ENCODE measurements at places on chromosomes 16 and 17.

GRCh38 chr17:64502809-64503208 lies 3.3 kb downstream of the DDX5 start:
- no peak for DNase-seq
- H3K27me3 ChIP-seq: no peaks in the 10 kb centered on the region
- peak overlapping the region; percentile 83 for H3K27ac ChIP-seq
- H3K4me1 ChIP-seq: peaks cover 73% of the 10 kb centered on the region
- H3K4me3 ChIP-seq: peak overlapping the region; percentile 49
- peaks cover 66% of the 10 kb centered on the region for H3K36me3 ChIP-seq

DNA sequence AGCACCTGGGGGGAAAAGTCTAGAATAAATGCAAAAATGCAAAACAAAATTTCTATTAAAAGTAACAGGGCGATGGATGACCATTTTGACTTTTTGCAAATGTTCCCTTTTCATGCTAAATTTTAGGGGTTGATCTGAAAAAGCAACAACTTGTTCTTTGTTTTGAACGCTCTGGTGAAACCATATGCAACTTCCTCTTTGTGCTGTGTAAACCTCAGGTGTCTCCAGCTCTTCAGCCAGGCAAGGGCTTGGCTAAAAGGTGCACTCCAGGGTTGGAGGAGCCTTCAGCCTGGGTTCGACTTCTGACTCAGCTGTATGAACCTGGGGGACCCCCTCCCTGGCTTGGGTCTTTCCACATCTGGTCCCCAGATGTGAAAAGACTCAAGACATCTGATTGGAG lies 9.5 kb downstream of the IRF8 start:
- peaks cover 31% of the 10 kb centered on the region for H3K27me3 ChIP-seq
- no peaks in the 10 kb centered on the region for H3K36me3 ChIP-seq
- no peaks in the 10 kb centered on the region for H3K4me1 ChIP-seq
- no peak overlapping the region for H3K4me3 ChIP-seq

GRCh38 chr17:77802811-77803220 lies 155.7 kb upstream of the TNRC6C start:
- DNase-seq: peak; percentile 43
- H3K4me3 ChIP-seq: no peak overlapping the region
- H3K4me1 ChIP-seq: peaks cover 4% of the 10 kb centered on the region

DNA sequence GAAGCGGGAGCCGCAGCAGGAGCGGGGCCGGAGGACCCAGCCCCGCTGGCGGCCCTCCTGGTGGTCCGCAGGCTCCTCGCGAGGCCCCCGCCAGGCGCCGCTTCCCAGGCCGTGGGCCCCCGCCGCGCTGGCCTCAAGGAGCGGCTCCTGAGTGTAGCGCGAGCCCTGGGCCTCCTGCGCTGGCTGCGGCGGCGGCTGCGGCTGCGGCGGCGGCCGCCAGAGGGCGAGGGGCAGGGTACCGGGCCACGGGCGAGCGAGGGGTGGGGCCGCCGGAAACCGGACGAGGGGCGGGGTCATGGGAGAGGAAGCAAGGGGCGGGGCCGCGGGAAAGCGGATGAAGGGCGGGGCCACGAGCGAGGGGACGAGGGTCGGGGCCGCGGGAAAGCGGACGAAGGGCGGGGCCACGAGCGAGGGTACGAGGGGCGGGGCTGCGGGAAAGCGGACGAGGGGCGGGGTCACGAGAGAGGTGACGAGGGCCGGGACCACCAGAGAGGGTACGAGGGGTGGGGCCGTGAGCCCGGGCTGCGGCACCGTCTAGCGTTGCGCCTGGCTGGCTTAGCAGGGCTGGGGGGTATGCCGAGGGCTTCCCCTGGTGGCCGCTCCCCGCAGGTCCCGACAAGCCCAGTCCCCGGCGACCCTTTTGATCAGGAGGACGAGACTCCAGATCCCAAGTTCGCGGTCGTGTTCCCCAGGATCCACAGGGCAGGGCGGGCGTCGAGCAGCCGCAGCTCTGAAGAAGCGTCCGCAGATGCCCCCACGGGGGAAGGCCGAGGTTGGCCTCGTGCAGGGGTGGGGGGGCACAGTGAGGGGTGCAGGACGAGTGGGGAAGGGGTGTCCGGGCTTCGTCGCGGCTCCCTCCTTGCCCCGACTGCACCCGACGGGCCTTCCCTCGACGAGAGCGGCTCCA lies 1.7 kb downstream of the MYO15B start:
- H3K36me3 ChIP-seq: peaks cover 2% of the 10 kb centered on the region
- no peaks in the 10 kb centered on the region for H3K27me3 ChIP-seq
- no peak overlapping the region for H3K27ac ChIP-seq
- no peaks in the 10 kb centered on the region for H3K4me1 ChIP-seq
- peak overlapping the region; percentile 71 for H3K4me3 ChIP-seq

- H3K4me3 ChIP-seq: no peak overlapping the region
- no peak for DNase-seq
- H3K27me3 ChIP-seq: no peaks in the 10 kb centered on the region
- no peaks in the 10 kb centered on the region for H3K36me3 ChIP-seq
- peak overlapping the region; percentile 22 for H3K27ac ChIP-seq
Observed at GRCh38 chr17:40415390-40415789, 2.3 kb downstream of the TOP2A start.

DNA sequence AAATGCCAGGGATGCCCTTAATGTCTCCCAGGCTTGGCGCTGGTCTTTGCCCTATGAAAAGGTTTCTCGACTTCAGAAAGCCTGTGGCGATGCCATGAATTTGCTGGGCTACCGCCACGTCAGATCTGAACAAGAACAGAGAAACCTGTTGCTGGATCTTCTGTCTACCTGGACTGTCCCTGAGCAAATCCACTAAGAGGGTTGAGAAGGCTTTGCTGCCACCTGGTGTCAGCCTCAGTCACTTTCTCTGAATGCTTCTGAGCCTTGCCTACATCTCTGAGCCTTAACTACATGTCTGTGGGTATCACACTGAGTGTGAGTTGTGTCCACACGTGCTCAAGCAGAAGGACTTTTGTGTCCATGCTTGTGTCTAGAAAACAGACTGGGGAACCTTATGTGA lies 11.4 kb downstream of the CHST4 start:
- no peak overlapping the region for H3K27ac ChIP-seq
- no peaks in the 10 kb centered on the region for H3K4me1 ChIP-seq
- no peaks in the 10 kb centered on the region for H3K36me3 ChIP-seq
- peaks cover 26% of the 10 kb centered on the region for H3K27me3 ChIP-seq
- no peak overlapping the region for H3K4me3 ChIP-seq

DNA sequence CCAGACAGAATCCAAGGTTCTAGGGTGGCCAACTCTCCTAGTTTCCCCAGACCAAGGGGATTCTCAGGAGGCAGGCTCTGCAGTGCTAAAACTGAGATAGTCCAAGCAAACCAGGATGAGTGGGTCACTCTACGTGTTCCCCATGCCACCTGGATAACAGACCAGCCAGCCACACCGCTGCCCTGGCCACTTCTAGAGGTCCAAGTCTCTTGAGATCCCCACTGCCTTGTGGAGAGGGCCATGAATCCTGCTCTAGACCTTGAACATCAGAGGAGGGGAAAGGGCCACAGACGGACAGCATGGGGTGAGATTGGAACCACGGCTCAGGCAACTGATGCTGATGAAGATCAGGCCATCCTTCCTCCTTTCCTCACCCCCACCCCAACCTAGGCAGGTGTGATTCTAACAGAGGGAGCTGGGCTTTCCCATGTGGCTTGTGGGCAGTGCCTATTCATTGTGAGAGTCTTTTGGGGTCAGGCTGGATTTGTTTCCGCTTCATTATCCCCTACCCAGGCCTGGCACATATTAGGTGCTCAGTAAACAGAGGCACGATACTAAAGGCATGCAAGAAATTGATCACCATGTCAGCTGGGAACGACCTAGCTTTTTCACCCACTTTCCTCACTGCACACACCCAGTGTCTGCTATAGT lies 16.8 kb upstream of the TVP23A start:
- no peaks in the 10 kb centered on the region for H3K4me1 ChIP-seq
- no peak overlapping the region for H3K27ac ChIP-seq
- H3K4me3 ChIP-seq: no peak overlapping the region
- DNase-seq: no peak
- H3K27me3 ChIP-seq: peaks cover 40% of the 10 kb centered on the region

DNA sequence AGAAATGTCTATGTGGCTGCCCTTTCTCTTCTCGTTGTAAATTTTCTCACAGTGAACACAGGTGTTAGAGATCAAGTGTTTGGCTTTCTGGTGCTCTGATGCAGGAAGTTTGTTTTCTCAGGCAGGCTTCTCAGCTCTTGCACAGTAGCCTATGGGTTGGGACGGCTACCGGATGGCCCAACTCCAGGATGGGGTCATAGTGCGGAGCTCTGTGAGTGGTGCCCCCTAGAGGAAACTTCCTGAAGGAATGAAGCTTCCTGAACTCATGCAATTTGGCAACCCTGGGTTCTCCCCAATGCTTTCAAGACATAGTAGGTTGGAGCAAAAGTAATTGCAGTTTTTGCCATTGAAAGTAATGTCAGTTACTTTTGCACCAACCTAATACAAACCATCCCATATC lies 407.5 kb upstream of the HSBP1 start:
- H3K36me3 ChIP-seq: no peaks in the 10 kb centered on the region
- no peak for DNase-seq
- no peaks in the 10 kb centered on the region for H3K4me1 ChIP-seq
- no peak overlapping the region for H3K27ac ChIP-seq

DNA sequence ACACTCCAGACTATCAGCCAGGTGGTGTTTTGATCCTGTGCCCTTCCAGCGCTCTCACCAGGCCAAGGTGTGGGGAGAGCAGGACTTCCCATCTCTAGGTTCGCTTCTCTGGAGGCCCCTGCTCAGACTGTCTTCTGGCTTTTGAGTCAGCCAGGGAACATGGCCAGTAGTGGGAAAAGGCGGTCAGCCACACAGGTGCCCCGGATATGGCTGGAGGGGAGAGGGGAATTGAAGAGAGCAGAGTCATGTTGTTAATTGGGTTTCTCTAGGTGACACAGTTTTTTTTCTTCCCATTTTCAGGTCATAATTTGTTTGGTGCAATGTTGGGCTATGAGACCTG lies 1.5 kb downstream of the MINK1 start:
- peak overlapping the region; percentile 98 for H3K4me3 ChIP-seq
- peaks cover 44% of the 10 kb centered on the region for H3K4me1 ChIP-seq
- peaks cover 3% of the 10 kb centered on the region for H3K36me3 ChIP-seq
- DNase-seq: no peak
- no peaks in the 10 kb centered on the region for H3K27me3 ChIP-seq

- no peaks in the 10 kb centered on the region for H3K4me1 ChIP-seq
- H3K27ac ChIP-seq: peak overlapping the region; percentile 54
- DNase-seq: no peak
- H3K36me3 ChIP-seq: peaks cover 33% of the 10 kb centered on the region
- no peaks in the 10 kb centered on the region for H3K27me3 ChIP-seq
Observed at GRCh38 chr16:24826096-24826690, 19.6 kb upstream of the SLC5A11 start.

DNA sequence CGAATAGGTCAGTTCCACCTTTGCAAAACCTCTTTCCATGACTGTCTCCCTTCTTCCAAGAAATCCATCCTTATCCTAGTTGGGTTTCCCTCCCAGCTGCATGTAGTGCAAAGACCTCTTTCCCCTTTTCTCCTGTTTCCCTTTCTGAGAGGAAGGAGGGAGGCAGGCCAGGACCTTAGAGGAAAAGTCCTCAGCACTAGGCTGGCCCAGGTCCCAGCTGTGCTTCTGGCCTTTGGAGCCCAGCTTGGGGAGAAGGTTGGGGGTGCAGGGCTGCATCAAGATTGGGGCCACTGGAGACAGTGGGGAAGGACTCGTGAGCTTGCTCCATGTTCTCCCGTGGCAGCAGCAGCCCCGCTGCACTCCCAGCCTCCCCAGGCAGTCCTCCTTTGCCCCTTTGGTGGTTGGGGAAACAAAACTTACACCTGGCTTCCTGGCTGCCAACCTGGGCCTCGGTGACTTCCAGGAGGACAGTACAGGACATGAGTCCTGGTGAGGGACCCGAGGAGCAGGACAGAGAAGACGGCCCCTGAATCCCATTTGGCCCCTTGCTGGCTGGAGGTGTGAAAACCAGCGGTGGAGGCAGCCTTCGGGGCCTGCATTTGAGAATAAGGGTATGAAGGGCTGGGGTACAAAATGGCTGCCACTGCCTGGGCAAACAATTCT lies 481 bp downstream of the HEXIM2 start:
- peak overlapping the region; percentile 65 for H3K4me3 ChIP-seq
- DNase-seq: peak; percentile 67
- peaks cover 43% of the 10 kb centered on the region for H3K4me1 ChIP-seq
- no peaks in the 10 kb centered on the region for H3K36me3 ChIP-seq

DNA sequence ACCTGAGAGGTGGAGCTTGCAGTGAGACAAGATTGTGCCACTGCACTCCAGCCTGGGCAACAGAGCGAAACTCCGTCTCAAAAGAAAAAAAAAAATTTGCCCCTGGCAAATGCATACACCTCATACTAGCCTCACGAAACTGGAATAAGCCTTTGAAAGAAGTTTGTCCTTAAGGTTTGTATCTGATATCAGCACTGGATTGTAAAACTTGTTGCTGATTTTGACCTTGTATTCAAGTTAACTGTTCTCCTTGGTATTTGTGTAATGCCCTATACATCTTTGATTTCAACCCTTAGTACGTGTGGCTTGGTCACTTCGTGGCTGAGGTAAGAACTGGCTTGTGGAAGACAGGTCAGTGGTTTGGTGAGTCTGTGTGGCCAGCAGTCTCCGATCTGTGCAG lies 6.2 kb upstream of the FLCN start:
- no peak overlapping the region for H3K4me3 ChIP-seq
- peaks cover 11% of the 10 kb centered on the region for H3K36me3 ChIP-seq
- H3K27me3 ChIP-seq: no peaks in the 10 kb centered on the region
- peak; percentile 12 for DNase-seq
- H3K4me1 ChIP-seq: peaks cover 9% of the 10 kb centered on the region

GRCh38 chr17:47831934-47832327 lies 461 bp downstream of the LRRC46 start:
- DNase-seq: no peak
- H3K4me3 ChIP-seq: peak overlapping the region; percentile 91
- H3K36me3 ChIP-seq: peaks cover 3% of the 10 kb centered on the region
- peak overlapping the region; percentile 96 for H3K27ac ChIP-seq
- peaks cover 22% of the 10 kb centered on the region for H3K4me1 ChIP-seq

DNA sequence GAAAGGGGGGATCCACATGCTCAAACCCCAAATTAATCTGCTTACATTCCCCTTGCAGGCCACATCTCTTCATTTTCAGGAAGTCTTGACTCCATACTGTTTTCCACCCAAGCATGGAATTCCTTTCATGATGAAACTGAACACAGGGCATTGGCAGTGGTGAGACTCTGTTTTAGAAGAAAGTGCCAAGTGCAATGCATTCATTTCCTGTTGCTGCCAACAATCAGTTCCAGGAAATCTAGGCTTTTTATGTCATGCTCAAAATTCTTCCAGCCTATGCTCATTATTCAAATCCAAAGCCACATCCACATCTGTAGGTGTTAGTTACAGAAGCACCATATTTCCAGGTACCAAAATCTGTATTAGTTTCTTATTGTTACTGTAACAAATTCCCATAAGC lies 4.1 kb downstream of the CCL2 start:
- no peak overlapping the region for H3K4me3 ChIP-seq
- H3K27ac ChIP-seq: peak overlapping the region; percentile 55
- peaks cover 44% of the 10 kb centered on the region for H3K4me1 ChIP-seq
- DNase-seq: no peak
- no peaks in the 10 kb centered on the region for H3K27me3 ChIP-seq
- no peaks in the 10 kb centered on the region for H3K36me3 ChIP-seq

DNA sequence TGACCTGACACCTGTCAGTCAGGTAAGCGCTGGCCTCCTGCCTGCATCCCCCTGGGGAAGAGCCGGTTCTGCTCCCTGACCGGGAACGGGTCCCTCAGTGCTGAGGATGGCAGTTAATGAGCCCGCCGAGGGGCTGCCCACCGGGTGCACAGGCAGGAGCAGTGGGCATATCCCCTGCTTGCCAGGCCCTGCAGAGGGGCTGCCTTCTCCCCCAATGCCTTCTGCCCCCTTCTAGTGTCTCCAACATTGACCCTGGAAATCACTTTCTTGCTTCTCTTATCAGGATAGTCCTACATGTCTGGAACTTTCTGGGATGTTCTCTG lies 388.5 kb downstream of the SEC14L1 start:
- no peak for DNase-seq
- no peak overlapping the region for H3K4me3 ChIP-seq
- peaks cover 2% of the 10 kb centered on the region for H3K36me3 ChIP-seq
- peaks cover 15% of the 10 kb centered on the region for H3K27me3 ChIP-seq
- no peak overlapping the region for H3K27ac ChIP-seq
